ENCODE measurements at places on chromosomes 3 and 15.
A peak's percentile ranks its signal among the peaks of the same experiment; 100 is the strongest.

DNA sequence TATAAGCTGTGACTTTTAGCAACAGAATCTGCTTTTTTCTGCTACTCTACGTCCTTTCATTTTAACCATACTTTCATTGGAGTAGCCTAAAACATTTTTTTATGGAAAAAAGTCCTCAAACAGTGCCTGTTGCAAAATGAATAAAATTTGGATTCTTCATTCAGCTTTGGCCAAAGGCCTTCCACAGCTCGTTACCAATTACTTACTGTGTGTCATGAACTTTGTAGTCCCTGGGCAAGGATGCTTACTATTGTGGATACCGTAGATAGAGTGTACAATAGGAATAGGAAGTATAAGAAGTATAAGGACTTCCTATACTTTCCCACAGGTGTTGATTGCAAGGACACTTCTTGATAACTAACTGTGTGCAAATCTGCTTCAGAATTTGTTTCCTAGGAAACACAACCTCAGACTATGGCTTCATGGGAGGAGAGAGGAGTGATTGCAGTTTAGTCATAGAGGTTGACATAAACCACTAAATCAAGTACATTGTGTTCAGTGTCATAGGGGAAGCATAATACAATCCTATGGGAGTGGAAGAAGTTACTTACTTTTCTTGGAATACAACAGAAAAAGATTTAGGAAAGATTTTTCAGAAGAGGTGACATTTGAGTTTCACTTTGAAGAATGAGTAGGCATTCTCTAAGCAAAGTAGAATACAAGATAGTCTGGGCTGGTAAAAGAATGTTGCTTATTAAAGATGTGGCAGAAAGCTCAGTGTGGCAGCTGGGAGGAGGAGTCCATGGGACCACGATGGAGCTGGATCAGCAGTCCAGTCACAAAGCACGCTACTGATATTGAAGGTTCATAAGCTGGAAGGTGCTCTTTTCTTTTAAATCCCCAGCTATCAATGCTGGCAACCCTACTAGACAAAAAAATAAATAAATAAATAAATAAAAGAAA, 309.7 kb upstream of the TPRG1 start:
- DNase-seq: no peak
- no peaks in the 10 kb centered on the region for H3K27me3 ChIP-seq
- no peaks in the 10 kb centered on the region for H3K4me1 ChIP-seq
- no peak overlapping the region for H3K4me3 ChIP-seq

- H3K27ac ChIP-seq: no peak overlapping the region
- peak; percentile 45 for DNase-seq
- no peaks in the 10 kb centered on the region for H3K36me3 ChIP-seq
- H3K27me3 ChIP-seq: peaks cover 17% of the 10 kb centered on the region
- no peaks in the 10 kb centered on the region for H3K4me1 ChIP-seq
These were observed 283.1 kb downstream of the FGF12 start for GRCh38 chr3:192444096-192444790.

DNA sequence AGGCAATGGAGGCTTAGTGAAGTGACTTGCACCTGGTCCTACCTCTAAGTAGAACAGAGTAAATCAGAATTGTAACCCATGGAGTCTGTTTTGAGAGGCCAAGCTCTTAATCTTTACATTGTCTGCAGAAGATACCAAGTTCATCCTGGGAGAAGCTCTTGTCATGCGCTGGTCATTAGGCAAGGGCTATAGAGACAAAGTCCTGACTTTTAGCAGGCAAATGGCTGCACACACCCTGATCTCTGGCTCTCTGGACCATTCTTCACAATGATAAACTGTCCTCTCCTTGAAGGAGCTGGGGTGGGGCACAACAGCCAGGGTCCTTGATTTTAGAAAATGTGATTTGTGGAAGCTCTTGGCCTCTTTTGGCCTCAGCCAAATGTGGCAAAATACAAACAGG, 65.4 kb downstream of the MCTP2 start:
- H3K27ac ChIP-seq: no peak overlapping the region
- no peaks in the 10 kb centered on the region for H3K27me3 ChIP-seq
- H3K4me1 ChIP-seq: peaks cover 41% of the 10 kb centered on the region
- no peak for DNase-seq
- H3K4me3 ChIP-seq: no peak overlapping the region

GRCh38 chr3:46862369-46863025, 747 bp downstream of the MYL3 start:
- H3K4me3 ChIP-seq: no peak overlapping the region
- H3K27ac ChIP-seq: no peak overlapping the region
- H3K36me3 ChIP-seq: no peaks in the 10 kb centered on the region
- peaks cover 7% of the 10 kb centered on the region for H3K4me1 ChIP-seq
- no peak for DNase-seq

DNA sequence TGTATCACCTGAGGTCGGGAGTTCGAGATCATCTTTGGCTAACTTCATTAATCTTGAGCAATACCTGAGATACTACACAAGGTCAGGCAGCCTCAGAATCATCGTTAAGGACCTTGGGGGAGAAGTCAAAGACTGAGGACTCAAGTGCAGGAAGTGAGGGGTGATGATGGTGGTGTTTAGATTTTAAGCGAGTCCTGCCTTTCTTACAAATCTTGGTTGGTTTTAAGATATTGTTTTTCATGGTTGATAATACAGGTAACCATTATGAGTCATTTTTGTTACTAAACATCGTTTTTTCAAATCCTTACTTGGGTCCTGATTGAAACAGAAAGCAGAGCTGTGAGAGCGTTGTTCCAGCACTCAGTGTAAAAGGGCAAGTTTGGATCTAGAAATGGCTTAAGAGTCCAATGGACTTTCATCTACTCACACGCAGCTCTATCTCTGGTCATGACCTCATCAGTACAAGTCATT, 4.1 kb downstream of the RASGRP1 start:
- no peaks in the 10 kb centered on the region for H3K36me3 ChIP-seq
- DNase-seq: no peak
- peaks cover 19% of the 10 kb centered on the region for H3K27me3 ChIP-seq
- no peak overlapping the region for H3K27ac ChIP-seq
- H3K4me3 ChIP-seq: no peak overlapping the region

- H3K27ac ChIP-seq: peak overlapping the region; percentile 90
- H3K36me3 ChIP-seq: no peaks in the 10 kb centered on the region
- H3K4me3 ChIP-seq: peak overlapping the region; percentile 69
- peaks cover 28% of the 10 kb centered on the region for H3K4me1 ChIP-seq
These were observed 866 bp downstream of the TNIK start for GRCh38 chr3:171459137-171459941.

DNA sequence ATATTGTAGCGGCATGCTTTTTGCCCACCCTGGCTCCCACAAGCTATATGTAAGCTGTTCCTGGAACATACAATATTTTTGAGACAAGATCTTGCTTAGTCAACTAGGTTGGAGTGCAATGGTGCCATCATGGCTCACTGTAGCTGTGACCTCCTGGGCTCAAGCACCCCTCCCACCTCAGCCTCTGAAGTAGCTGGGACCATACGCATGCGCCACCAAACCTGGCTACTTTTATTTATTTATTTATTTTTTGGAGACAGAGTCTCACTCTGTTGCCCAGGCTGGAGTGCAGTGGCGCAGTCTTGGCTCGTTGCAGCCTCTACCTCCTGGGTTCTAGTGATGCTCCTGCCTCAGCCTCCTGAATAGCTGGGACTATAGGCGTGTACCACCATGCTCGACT, 6.7 kb upstream of the SQOR start:
- no peak for DNase-seq
- no peak overlapping the region for H3K27ac ChIP-seq
- H3K4me3 ChIP-seq: no peak overlapping the region
- H3K27me3 ChIP-seq: no peaks in the 10 kb centered on the region

- no peaks in the 10 kb centered on the region for H3K27me3 ChIP-seq
- H3K36me3 ChIP-seq: no peaks in the 10 kb centered on the region
- DNase-seq: no peak
- H3K4me3 ChIP-seq: no peak overlapping the region
- no peaks in the 10 kb centered on the region for H3K4me1 ChIP-seq
These were observed 35.6 kb upstream of the RHCG start for GRCh38 chr15:89531796-89532537.

DNA sequence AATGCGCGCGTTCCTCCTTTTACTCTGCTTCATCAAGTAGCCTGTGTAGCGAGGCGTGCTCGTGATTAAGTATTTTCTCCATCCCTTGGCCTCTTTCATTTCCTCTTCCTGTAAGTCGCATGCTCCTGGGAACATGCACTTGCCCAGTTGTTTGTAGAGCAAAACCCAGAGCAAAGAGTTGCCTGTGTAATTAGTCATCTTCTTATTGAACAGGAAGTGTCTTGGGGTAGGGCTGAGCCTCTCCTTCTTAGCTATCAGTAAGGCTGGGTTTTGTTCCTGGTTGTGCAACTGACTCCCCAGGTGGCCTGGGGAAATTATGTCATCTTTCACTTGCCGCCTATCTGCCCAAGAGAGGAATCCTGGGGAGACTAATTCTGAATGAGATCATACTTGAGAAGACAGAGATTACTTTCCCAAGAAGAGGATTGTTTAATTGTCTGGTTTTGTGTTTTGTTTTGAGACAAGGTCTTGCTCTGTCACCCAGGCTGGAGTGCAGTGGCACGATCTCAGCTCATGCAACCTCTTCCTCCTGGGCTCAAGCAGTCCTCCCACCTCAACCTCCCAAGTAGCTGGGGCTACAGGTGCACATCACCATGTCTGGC, 14.9 kb downstream of the LIPH start:
- H3K27ac ChIP-seq: peak overlapping the region; percentile 83
- H3K4me1 ChIP-seq: peaks cover 13% of the 10 kb centered on the region
- H3K4me3 ChIP-seq: no peak overlapping the region

DNA sequence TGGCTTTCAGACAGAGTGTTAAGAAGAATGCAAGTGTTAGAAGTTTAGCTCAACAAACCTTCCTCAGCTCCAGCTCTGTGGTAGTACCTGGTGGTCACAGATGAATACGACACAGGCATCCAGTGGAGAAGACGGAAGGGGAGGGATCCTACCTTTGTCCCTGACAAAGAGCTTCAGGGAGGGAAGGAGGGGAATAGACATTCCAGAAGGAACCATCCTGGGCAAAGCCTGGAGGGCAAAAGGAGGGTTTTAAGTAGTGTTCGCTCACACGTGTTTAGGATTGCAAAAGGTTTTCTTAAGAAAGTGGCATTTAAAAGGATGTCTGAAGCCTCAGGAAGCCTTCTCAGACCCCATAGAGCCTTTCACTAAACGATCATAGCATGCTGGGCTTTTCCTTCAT, 2.8 kb downstream of the CHCHD4 start:
- H3K4me1 ChIP-seq: peaks cover 23% of the 10 kb centered on the region
- no peaks in the 10 kb centered on the region for H3K27me3 ChIP-seq
- no peak overlapping the region for H3K27ac ChIP-seq
- no peaks in the 10 kb centered on the region for H3K36me3 ChIP-seq

DNA sequence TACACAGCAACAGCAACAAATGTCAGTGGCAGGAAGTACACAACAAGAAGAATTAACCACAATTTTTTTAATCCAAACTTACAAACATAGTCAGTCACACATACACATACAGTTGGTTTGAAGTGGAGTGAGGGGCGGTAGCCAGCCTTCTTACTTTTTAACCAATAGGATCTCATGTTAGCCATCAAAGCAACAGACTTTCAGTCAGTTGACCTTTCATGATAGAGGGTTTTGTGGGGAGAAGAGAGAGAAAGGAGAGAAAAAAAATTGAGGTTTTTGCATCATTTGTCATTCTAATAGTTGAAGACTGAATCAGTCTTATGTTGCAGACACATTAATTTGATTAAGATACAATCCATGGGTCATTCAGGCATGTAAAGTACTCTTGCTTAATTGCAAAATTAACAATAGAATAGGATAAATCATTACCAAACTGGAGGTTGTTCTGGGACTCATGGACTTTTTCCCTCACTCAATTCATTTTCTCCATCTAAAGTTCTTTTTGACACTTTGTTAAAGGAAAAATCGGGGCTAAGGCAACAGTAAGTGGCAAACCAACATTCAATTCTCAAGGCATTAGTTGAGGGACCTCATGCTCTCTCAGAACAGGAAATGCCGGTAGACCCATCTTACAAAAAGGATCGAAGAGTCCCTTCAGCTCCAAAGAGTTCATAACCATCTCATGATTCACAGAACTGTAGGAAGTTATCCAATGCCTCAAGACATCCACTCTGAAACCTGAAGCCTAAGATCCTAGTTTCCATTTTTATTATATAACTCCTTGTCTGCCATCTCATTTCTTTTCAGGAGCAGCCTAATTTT, 159.5 kb upstream of the LPP start:
- no peak overlapping the region for H3K27ac ChIP-seq
- no peaks in the 10 kb centered on the region for H3K27me3 ChIP-seq
- DNase-seq: no peak
- no peaks in the 10 kb centered on the region for H3K36me3 ChIP-seq
- H3K4me3 ChIP-seq: no peak overlapping the region

DNA sequence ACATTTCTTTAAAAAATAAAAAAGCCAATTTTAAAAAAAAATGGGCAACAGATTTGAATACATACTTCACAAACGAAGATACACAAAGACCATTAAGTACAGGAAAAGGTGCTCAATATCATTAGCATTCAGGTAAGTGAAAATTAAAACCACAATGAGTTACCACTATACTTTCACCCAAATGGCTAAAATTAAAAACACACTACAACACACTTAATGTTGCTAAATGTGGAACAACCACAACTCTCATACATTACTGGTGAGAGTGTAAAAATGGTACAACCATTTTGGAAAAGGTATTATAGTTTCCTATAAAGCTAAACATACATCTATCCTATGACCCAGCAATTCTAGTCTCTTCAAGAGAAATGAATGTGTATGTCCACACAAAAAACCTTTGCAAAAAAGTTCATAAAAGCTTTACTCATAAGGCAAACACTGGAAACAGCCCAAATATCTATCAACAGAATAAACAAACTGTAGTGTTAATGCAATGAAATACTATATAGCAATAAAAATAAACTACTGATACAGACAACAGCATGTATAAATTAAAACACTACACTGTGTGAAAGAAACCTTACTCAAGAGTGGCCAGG, 14.9 kb downstream of the IP6K1 start:
- no peaks in the 10 kb centered on the region for H3K36me3 ChIP-seq
- H3K27me3 ChIP-seq: no peaks in the 10 kb centered on the region
- no peak for DNase-seq
- no peak overlapping the region for H3K4me3 ChIP-seq
- no peak overlapping the region for H3K27ac ChIP-seq
